Activated CD4-positive, alpha-beta T cell treated with anti-CD3 and anti-CD28 coated beads, Interleukin-2, amount 10 ng/mL, durations not matched to agents 24 days and 14 days (primary cell): ENCODE measurements at places on chromosomes 3 and 15. TPM values are rescaled to one million over a fixed set of nuclear protein-coding genes. Genes with fewer than 3 reads are reported as not detected.
A peak's percentile ranks its signal among the peaks of the same experiment; 100 is the strongest.

The TEX264 gene
- total RNA-seq, result 45.6 and 47.0 TPM in 2 replicates

The DLL4 gene
- 0.33 TPM in 1 of 2 replicates, not detected in the other for total RNA-seq

The SPATA12 gene
- not detected in 2 replicates for total RNA-seq

The SLC38A3 gene
- total RNA-seq, result not detected in 2 replicates

The ROBO2 gene
- not detected in 2 replicates for total RNA-seq

The TM4SF18 gene
- total RNA-seq, result not detected in 2 replicates

The FGD5 gene
- 0.14 TPM in 1 of 2 replicates, not detected in the other for total RNA-seq

The CTXN2 gene
- total RNA-seq, result 0.07 TPM in 1 of 2 replicates, not detected in the other

The APOD gene
- total RNA-seq, result 1.8 and 2.6 TPM in 2 replicates

The MYRIP gene
- not detected in 2 replicates for total RNA-seq

The GOLGA6L7 gene
- total RNA-seq, result not detected in 2 replicates

DNA sequence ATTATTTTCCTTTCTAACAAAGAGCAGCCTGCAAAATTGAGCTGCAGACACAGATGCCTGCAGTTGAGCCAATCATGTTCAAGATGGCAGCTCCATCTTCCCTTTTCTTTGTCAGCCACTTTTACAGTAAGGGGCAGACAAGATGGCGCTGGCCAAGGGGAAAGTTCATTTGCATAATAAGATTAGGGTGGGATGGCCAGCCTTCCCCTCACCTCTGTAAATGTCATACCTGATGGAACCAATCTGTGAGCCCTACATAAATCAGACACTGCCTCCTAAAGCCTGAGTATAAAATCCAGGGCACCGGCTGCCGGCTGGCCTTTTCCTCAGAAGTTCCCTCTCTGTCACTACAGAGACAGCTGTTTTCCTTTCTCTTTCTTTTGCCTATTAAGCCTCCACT, 15.8 kb downstream of the PATL2 start:
- DNase-seq, result no peak

- no peak for DNase-seq
Observed at GRCh38 chr3:56222866-56223265, 245.4 kb downstream of the ERC2 start.

DNA sequence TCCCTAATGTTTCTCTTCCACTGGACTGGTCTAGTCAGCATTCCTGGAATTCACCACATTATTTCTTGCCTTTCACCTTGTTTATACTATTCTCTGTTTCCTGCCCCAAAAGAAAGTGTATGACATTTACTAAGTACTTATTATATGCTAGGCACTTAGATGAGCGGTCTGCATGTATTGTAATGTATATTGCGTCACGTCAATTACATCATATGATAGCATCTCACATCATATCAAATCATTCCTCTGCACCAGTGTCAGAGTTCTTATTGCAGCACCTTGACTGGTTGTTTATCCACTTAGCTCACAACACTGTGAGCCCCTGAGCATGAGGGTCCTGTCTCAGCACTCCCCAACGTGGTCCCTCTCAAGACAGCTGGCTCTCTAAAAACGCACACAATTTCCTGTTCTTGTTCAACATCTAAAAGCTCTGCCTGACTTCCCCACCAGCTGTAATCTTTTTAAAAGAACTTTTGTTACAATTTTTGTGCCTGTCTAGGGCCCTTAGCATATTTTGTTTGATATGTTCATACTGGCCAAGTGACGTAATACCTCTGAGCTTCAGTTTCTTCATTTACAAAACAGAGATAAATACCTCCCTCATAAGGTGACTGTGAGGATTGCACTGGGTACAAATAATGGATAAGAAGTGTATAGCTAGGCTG, 58.8 kb downstream of the ARHGAP31 start:
- DNase-seq, result peak; percentile 60

GRCh38 chr3:59163953-59164352, 114.1 kb upstream of the CFAP20DC start:
- no peak for DNase-seq

DNA sequence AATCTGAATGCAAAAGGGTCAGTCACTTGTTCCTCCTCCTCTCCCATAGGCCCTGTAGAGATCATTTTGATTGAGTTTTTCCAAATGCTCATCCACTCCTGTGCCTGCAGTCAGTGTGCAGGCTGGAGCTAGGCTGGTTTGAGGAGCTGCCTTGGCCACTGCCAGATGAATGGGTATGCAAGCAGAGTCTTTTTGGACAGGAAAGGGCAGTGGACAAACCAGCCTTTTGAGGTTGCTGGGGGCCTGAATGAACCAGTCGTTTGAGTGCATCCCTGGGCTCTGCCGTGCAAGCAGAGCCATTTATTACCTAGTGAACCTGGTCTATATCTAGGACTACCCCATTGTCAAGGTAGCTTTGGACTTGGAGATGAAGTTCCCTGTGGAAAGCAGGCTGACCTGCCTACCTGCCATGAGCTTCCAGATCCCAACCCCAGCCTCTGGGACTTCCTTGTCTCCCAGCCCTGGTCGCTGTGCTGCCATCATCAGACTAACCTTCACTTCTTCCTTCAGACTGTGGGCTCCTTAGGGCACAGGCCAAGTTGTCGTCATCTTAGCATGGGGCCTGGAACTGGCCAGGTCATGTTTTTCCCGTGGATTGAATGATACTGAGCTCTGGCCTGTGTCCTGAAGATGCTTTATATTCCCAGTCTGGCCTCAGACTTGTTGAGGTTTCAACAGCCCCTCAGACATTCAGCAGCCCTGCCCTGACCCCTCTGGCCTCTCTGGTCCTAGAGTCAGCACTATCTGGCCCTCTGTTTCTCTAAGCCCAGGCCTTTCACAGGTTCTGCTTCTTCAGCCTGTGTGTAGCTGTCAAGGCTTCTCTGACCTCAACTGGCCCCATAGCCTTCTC, 55.5 kb upstream of the PRR23C start:
- DNase-seq, result no peak

- DNase-seq, result no peak
Observed at GRCh38 chr3:149388531-149389417, 11.3 kb upstream of the TM4SF1 start.

- no peak for DNase-seq
Observed at GRCh38 chr15:35932531-35932930, 386.6 kb upstream of the DPH6 start.

DNA sequence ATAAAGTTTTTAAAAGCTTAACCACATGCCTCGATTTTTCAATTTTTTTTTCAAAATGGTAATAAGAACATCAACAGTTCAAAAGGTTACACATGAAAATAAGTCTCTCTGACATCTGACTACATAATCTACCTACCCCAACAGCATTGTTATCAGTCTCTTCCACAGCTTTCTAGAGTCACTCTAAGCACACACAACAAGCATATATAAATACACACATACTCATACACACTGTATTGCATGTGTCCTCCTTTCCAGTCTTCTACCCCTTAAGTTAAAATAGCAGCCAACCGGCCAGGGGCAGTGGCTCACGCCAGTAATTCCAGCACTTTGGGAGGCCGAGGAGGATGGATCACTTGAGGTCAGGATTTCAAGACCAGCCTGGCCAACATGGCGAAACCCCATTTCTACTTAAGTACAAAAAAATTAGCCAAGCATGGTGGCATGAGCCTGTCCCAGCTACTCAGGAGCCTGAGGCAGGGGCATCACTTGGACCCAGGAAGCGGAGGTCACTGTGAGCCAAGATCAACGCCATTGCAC, 12.2 kb downstream of the TBL1XR1 start:
- no peak for DNase-seq

DNA sequence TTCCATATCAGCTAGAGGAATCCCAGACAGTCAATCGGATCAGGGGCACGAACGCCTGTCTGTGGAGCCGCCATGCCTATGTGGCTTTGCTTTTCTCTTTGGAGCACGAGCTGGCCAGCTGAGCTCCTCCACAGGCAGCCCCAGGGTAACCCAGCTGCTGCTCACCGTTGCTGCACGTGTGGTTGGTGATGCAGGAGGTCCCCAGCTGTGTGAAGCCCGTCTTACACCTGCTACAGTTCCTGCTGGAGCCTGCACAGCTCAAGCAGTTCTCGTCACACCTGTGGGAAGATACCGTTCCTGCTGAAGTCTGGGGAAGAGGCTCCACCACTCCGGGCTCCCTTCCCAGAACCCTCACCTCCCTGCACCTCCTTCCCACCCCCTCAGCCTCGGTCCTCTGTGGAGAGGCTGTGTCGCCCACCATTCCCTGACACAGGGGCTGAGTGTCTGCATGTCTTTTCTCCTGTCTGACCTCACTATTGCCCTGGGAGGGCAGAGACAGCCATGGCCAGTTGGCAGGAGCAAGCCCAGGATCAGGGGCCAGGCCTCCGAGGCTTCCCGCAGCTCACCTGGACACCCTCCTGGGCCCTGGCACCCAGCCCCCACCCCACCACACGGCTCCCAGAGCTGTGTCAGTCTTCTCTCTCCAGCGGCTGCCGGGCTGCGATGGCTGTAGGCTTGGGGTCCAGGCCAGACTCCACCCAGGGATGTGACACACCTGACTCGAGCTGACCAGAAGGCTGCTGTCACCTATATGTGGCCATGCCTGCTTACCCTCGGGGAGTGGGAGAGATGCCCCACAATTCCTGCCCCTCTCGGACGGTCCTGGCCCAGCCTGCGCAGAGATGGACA, 12.2 kb upstream of the SNRPA1 start:
- DNase-seq, result no peak

GRCh38 chr3:877001-877400, 215.8 kb upstream of the CNTN6 start:
- DNase-seq, result no peak

DNA sequence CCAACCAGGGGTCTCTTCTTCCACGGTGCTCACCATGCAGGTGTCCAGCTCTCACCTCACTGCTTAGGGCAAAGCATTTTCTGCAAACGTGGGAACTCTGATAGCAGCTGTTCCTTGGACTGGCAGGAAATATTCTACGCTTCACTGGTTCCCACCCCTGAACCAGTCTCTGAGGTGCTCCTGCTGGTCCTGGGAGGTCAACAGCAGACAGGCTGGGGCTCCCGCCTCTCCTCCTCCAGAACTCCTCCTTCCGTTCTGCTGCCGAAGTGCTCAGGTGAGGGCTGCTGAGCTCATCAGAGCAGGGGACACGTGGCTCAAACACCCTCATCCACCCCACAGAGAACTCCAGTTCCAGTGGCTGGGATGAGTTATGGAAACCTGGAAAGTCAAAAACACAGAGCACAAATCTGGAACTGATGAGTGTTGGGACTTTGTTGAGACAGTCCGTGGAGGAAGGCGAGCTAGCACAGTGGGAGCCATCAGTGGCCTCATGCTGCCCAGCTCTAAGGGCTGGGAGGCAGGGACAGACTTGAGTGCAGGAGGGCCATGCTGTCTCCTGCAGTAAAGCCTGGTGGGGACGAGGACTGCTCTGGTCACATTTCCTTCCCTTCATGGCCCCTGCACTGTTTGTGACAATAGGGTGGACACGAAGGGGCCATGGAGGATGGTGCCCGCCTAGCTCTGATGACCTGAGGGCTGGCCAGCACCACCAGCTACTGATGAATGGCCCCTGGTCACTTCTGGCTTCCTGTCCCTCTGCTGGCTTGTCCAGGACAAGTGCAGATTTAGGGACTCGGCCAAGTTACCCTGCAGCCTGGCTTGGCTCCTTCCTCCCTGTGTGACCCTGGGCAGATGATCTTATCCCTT, 137.8 kb downstream of the KLF13 start:
- DNase-seq, result no peak

DNA sequence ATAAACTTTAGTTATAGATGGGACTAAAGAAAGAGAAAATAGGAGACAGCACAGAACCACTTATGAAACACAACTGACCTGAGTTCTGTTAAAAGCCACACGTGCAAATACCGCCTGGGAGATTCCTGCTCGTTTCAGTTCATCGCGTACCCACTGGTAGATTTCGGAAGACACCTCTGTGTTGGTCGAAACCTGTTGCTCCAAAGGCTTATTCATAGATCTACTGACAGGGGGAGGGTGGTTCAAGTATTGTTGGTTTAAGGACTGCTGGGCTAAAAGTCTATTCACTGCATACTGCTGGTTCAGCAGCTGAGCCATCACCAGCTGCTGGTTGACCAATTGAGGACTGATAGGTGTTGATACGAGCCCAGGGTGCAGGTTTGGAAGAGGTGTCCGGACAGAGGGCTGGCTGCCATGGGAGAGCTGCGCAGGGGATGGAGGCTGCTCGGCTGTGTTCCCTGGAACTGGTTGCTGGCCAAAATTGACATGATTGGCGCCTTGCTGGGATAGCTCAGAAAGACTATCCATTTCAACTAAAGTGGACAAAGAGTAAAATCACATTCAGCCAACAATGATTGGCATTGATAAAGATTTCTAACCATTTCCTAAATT, 30.6 kb downstream of the SATB1 start:
- no peak for DNase-seq

DNA sequence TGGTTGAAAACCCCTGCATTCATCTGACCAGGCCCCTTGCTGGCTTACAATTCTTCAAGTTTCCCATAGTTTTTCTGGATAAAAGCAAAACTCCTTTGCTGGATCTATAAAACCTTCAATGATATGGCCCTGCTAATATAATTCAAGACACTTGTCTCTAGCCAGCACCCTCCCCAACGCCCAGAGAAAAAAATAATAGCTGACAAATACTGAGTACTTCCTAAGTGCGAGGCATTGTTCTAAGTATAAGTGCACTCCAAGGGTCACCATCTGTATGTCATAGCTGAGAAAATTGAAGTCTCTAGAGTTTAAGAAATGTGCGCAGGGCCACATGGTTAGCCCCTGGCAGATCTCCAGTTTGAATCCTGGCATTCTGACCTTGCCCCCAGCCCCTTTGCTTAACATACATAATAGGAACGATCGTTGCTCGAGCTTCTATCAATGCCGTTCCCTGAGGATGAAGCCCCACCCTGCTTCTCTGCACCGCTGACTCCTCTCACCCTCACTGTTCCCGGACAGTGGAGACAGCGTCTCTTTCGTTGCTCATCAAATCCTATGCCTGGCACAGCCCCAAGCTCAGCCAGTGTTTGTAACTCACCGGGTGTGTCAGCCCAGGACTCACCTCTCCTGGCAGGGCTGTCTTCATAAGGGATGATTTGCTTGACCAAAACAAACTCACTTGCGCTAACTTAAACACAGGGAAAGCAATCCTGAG, 377.1 kb upstream of the PROK2 start:
- no peak for DNase-seq

DNA sequence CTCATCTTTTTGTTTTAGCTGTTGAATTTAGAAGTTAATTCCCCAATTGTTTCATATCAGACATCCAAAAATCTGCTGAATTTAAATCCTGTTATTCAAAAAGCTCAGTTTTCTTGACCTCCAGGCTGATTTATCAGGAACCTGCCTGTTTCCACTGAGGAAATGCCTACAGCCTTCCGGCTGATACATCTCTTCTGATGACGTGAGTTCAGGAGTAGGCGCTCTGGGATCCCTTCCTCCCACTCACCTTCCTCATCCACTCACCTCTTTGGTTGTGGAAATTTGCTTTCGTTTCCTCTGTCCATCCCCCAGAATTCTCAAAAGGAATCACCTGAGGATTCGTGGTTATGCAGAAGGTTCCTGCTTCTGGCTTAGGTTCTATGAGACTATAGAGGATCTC, 55.4 kb upstream of the ALDH1A3 start:
- peak; percentile 10 for DNase-seq

- no peak for DNase-seq
Observed at GRCh38 chr3:172197344-172197743, 158.0 kb downstream of the FNDC3B start.

DNA sequence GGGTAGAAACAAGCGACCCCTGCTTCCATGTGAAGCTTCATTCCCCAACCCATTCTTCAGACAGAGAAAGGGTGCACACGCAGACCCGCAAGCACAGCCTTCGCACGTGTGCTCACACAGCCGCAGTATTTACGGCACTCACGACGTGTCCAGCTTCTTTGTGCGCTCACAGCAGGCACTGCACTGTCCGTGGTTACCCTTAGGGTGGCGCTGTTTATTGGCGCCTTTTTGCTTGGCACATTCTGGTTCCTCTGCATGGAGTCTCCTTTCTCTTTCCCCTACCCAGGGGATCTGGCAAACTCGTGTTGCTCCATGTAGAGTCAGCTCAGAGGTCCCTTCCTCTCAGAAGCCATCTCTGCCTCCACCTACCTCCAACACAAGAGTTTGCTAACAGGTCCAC, 115.1 kb downstream of the SLCO3A1 start:
- no peak for DNase-seq
